K562 (cell line): ENCODE measurements at places on chromosomes 16 and 17. TPM values are rescaled to one million over a fixed set of nuclear protein-coding genes. Genes with fewer than 3 reads are reported as not detected.

DNA sequence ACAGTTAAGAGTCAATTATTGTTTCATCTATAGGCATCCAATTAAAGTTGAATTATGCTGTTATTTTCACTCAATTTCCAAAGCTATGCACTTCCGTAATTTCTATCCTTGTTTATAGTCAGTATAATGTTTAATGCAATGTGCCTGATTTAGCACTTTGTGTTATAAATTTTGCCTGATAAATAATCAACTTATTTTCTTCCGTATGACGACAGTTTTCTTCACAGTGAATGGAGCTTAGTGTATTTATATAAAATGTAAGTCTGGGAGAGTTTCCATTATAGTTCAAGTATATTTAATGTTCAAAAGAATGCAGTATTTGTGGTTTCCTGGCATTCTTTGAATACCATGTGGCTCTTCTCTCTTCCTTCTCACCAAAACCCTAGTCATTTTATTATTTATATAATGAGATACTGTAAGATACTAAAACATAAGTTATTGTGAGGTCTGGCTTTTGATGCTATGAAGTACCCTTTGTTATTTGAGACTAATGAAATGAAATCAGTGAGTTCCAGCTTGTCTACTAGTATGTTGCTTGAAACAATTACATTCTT lies 240.6 kb downstream of the PRKCA start:
- no peaks in the 10 kb centered on the region for H3K27me3 ChIP-seq
- H3K4me3 ChIP-seq = no peak overlapping the region
- H3K27ac ChIP-seq = no peak overlapping the region
- DNase-seq = no peak

GRCh38 chr17:76272541-76273444 lies 7.6 kb downstream of the UBALD2 start:
- no peak for DNase-seq
- H3K4me3 ChIP-seq = no peak overlapping the region
- H3K4me1 ChIP-seq = peaks cover 93% of the 10 kb centered on the region

GRCh38 chr17:59892251-59892923 lies 356 bp downstream of the TUBD1 start:
- peaks cover 38% of the 10 kb centered on the region for H3K36me3 ChIP-seq
- DNase-seq = peak; percentile 70
- peaks cover 14% of the 10 kb centered on the region; the same call in 2 of the 3 replicates for H3K4me1 ChIP-seq

KRT27 gene
- 0.11 TPM in 1 of 2 replicates, not detected in the other for total RNA-seq

DNA sequence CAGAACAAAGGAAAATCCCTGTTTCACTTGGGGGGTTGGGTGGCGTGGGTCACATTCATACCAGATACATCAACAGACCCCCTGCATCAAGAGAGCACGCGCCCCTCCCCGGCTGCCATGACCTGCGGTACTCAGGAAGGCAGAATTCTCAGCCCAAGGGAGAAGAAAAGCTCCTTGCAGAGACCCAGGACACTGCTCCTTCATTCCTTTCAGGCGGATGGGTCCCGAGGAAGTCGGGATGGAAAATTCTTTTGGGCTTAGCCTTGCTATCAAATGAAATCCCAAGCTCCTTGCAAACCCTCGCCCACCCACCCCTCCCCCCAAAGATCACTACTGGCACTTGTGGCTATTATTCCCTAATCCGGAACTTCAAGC lies 40.6 kb downstream of the HIC1 start:
- DNase-seq = no peak
- H3K27ac ChIP-seq = no peak overlapping the region
- H3K36me3 ChIP-seq = 0 out of 3 replicates have a peak, but pooled peaks cover 4% of the 10 kb centered on the region
